ENCODE measurements at places on chromosomes 3 and 15. TPM values are rescaled to one million over a fixed set of nuclear protein-coding genes. Genes with fewer than 3 reads are reported as not detected.

- no peak for DNase-seq
These were observed 82.7 kb downstream of the SLC25A26 start for GRCh38 chr3:66303491-66303901.

The NRROS gene
- 2.7 TPM for total RNA-seq

DNA sequence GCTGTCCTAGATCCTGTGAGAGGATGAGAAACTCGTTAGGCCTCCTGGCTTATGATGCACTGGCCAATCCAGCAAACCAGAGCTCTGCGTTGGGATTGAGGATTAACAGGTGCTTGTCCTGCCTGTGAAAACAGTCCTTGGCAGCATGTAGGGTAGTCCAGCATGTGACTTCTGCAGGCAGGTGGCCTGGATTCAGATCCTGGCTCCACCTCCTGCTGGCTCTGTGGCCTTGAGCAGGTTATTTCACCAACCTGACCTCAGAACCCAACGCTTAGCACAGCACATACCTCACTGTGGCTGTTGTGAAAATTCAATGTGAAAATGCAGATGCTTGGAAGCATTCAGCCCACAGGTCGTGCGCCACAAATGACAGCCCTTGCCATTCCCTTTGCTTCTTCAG, 33.6 kb downstream of the PLA2G4D start:
- DNase-seq: no peak

The MST1R gene
- total RNA-seq: 0.36 TPM

The KY gene
- total RNA-seq: not detected

DNA sequence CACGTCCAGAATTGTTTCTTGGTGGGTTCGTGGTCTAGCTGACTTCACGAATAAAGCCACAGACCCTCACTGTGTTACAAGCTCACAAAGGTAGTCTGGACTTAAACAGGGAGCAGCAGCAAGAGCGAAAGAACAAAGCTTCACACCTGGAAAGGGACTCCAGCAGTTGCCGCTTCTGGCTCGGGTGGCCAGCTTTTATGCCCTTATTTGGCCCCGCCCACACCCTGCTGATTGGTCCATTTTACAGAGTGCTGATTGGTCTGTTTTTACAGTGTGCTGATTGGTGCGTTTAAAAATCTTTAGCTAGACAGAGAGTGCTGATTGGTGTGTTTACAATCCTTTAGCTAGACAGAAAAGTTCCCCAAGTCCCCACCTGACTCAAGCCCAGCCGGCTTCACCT, 194.2 kb upstream of the NDN start:
- DNase-seq: no peak

- no peak for DNase-seq
These were observed 30.9 kb downstream of the UBE2E1 start for GRCh38 chr3:23836536-23837230.

DNA sequence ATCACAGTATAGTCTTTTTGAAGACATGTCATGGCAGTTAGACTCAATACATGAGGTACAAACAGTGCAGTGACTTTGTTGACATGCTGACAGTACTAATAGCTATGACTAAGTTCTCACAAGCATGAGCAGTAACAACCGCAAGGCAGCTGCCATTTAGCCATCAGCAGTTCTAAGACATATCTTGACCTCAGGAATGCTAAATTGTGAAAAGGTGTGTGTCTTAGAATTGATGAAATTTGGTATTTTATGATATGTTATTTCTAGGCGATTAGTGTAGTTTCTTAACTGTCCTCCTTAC, 60.7 kb upstream of the FURIN start:
- peak; percentile 15 for DNase-seq

The P2RY13 gene
- not detected for total RNA-seq

The CDCP1 gene
- 75.6 TPM for total RNA-seq

GRCh38 chr15:52011711-52012144, 7.3 kb upstream of the MAPK6 start:
- no peak for DNase-seq

The GOLGA8N gene
- total RNA-seq: 0.49 TPM

DNA sequence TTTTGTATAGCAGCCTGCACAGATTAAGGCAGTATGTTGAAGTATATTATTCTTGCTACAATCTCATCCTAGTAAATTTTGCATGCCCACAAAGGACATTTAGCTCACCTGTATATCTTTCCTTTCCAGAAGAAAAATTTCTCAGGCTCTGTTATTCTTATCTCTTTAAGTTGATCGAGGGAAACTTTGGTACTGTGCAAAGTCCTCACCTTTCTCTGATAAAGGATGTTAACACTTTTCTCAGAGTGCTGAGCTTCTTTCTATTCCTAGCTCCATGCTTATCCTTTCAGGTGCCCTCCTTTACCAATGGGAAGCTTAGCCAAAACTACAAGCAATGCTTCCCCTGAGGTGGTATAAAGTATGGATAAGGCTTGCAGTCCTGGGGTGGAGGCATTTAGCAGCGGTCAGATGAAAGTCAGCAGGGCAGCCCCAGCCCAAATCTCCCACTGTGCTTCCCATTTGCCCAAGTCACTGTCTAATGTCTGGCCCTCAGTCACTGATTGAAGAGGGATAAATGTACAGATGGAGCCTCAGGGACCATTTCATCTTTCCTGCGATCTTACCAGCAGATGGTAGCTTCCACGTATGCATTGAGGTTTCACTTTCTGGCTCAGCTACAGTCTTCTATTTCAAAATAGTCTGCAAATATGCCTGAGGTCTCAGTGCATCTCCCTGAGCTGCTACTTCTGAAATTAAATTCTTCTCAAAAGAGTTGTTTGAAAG, 127.8 kb upstream of the P2RY1 start:
- DNase-seq: no peak

The ACSBG1 gene
- 0.24 TPM for total RNA-seq

DNA sequence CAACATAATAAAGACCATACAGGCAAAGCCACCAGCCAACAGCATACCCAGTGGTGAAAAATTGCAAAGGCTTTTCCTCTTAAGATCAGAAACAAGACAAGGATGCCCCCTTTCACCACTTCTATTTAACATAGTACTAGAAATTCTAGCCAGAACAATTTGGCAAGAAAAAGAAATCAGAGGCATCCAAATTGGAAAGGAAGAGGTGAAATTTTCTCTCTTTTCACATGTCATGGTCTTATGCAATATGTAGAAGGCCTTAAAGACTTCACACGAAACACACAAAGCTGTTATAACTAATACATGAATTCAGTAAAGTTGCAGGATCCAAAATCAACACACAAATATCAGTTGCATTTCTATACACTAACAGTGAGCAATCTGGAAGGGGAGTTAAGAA, 120.2 kb downstream of the APBA2 start:
- no peak for DNase-seq
